ENCODE measurements at places on chromosomes 5 and 9.

- DNase-seq = no peak
These were observed 486.2 kb downstream of the GADD45G start for GRCh38 chr9:90090997-90091396.

- no peak for DNase-seq
These were observed 61.1 kb downstream of the COL23A1 start for GRCh38 chr5:178529080-178529479.

DNA sequence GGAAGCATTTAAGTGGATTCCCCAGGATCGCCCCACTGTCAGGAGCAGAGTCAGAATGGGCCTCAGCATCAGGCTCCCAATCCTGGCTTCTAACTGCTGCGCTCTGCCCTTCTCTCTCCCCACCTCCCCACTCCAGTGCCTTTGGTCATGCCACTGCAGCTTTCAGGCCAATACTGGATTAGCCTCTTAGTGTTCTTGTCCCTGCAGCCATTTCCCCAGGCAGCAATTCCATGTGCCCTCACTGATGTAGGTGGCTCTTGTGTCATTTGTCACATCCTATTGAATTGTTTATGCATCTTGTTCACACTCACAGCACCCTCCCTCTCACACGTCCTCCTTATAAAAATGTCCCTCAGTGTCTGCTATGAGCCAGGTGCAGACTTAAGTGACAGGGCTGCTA, 544.2 kb upstream of the DAP start:
- no peak for DNase-seq

DNA sequence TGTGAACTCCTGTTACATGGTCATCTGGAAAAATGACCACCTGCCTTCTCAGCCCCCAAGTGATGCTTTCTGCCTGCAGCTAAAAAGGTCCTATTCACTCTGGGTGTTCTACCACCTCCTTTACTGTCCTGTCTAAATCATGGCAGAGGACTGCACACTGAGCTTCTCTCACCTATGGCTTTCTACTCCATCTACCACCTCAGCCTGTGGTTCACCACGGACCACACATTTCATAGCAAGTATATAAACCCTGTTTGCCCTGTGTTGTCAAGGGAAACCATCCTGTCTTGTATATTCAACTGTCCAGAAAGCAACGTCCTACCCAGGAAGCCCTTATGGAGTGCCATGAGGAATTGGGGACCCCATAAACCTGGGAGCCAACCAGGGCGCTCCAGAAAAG, 167.4 kb upstream of the ITGA1 start:
- no peak for DNase-seq

- DNase-seq = no peak
These were observed 39.0 kb downstream of the RAPGEF1 start for GRCh38 chr9:131700765-131701435.

GRCh38 chr5:945691-946551, 53.2 kb downstream of the TRIP13 start:
- DNase-seq = no peak

DNA sequence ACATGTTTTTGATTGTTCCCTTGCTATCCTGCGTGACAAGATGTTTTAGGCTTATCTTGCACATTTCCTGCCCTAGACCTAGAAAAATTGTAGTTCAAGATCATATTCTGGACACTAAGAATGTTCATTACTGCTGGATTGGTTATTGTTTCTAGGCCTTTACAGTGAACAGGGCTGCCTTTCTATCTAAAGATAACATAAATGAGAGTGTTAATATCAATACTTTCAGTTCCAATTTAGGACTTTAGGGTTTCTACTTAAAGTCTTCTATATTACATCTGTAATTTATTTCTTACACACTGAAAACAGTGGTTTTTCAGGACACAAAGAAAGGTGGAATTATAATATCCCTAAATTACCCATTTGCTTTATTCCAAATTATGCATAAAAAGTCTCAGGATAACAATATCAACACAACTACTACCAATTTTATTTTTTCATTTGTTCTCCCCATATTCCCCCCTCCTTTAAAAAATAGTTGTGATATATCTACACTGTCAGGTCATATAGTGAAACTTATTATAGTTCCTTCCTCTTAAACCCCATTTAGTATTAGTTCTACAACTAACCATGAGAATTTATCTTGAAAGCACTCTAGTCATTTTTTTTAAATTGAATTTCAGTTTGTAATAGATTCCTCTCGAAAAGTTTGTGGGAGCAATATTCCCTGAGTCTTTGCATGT, 293.9 kb upstream of the RIOK2 start:
- no peak for DNase-seq

- no peak for DNase-seq
These were observed 39.5 kb upstream of the GOLGA1 start for GRCh38 chr9:124980431-124980830.

- no peak for DNase-seq
These were observed 141.3 kb downstream of the SCAMP1 start for GRCh38 chr5:78501411-78502352.
